ENCODE measurements at places on chromosomes 6 and 20.

GRCh38 chr6:126388104-126388598 lies 48.2 kb downstream of the CENPW start:
- DNase-seq = no peak

DNA sequence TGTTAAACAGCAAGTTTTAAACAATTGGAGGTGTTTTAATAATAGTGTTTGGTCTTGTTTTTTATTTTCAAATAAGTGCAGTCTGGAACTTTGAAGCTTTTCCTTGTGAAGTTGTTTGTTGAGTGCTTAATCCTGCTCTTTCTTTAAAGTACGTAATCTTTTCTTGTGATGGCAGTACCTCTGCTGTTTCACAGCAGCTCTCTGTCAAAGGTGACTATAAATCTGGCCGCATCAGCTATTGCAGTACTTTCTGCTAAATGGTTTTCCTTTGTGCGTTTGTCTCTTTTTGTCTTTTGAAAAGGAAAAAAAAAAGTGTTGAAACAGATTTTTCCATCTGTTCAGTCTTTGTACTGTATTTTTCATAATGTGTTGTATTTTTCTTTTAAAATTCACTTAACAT lies 12.7 kb downstream of the STXBP5 start:
- no peak for DNase-seq

DNA sequence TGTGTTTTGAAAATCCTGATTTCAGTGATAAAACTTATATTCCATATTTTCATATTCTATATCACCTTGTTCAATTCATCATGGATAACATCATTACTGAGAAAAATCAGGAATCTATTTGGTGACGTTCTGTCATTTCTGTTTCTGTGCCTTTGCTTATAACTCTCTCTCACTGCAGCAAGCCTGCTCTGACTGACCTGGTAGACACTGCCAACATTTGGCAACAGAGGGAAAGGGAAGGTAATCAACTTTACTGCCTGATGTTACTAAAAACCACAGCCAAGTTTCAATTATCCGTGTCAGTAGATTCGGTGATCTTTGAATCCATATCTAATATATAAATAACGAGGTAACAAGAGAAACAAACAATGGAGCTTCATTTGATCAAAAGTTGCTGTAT lies 501.9 kb downstream of the LMBRD1 start:
- no peak for DNase-seq

DNA sequence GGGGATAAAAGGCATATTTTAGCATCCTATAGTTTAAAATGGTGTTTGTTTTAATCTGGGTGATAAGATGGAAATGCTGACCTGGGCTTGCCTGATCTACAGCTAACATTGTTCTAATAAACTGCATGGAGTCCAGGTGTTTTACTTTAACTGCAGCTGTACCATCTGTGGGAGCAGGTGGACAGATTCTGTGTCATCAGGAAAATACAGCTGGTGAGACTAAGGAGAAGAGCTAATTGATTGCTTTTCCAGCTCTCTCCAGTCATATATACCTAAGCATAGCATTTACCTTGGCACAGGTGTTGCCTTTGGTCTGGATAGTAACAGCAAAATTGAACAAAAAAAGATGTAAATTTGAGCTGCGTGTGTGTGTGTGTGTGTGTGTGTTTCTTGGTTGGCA lies 31.6 kb downstream of the CBFA2T2 start:
- DNase-seq = no peak

DNA sequence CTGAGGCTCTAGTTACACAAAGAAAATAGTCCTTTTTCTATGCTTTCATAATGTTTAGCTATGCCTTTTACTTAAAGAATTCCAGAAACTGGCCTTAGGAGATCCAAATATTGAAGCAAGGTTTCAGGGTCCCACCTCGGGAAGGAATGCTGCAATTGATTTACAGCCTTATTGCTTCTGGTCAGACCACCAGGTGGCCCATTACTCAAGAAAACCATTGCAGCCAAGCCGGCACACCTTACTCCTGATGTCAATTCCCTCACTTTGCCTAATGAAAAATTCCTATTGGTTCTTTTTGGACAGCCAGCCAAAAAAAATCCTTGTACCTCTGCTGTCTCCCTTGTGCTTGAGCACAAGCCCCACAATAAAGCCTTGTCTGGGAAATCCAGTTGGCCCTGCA lies 173.9 kb downstream of the LMBRD1 start:
- DNase-seq = no peak

DNA sequence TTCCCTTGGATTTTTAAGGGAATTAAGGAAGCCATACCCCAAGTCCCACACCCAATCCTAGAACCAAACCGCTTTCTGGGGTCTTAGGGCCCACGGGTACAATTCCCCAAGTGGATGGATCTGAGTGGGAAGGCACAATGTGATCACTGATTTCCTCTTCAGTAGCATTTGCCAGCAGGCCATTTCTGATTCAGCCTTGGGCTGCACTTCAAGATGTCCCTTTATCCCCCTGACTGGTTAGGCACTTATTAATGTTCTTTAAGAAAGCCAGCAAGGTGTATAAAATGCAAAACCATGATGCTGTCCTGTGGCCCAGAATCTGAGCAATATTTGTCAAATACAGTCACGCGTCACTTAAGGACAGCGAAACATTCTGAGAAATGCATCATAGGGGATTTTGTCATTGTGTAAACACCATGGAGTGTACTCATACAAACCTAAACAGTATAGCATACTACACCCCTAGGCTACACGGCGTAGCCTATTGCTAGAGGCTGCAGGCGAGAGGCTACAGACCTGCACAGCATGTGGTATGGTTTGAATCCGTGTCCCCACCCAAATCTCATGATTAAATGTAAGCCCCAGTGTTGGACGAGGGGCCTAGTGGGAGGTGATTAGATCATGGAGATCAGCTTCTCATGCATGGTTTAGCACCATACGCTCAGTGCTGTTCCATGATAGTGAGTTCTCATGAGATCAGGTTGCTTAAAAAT lies 234.2 kb downstream of the NRN1 start:
- DNase-seq = peak; percentile 66

DNA sequence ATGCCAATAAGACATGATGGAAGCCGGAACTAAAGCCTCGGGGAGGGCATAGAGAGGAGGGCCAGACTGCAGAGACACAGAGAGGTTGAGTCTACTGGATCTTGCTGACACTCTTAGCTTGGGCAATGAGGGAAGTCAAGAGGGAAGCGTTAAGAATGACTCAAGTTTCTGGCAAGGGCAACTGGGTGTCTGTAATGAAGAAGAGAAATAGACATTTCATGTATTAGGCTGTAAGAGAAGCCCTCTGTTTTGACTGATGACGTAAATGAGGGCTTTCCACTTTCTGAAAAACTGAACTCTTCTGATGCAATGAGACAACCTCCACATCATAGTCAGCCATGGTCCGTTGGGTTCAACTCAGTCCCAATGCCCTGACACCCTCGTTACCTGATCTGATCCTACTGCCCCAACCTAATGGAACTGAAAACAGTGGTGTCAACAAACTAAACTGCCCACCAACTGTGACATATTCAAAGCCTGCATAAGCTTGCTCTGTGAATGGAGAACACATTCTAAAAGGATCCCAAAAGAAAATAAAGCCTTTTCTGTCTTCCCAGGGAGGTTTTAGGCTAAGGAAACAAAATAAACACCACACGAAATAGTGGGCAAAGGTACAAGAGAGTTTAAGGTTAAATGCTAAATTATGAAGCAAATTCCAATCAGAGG lies 45.8 kb upstream of the PNRC1 start:
- DNase-seq = no peak

DNA sequence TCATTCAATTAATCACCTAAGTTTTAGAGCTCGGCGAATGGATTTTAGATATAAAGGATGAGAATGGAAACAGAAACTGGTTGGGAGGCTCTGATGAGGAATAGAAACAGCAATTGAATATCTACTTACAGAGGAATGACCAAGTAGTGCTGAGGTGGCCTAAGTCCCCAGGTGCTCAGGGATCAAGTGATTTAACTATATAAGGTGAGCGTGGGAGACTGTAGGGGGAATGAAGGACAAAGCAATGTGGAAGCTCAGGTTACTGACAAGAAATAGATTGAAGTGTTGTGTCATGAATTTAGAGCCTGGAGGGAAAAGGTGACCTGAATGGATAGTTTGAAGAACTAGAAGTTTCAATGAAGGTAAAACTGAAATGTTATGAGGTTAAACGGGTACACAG lies 495.4 kb upstream of the SOX4 start:
- DNase-seq = no peak

- no peak for DNase-seq
Observed at GRCh38 chr20:32547753-32548034, 37.4 kb downstream of the NOL4L start.

DNA sequence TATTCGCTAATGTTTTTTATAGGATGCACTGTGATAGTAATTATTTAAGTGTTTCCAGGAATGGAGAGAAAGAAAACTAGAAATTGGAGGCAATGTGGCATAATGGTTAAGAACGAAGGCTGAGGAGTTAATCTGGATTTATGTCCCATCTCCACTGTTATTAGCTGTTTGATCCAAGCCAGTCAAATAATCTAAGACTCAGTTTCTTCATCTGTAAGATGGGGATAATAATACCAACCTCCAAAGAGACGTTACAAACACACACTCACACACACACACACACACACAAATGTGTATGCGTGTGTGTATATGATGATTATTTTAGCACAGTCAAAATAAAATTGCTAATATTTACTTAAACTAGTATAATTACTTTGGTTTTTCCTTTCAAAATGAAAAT lies 36.9 kb upstream of the TPD52L1 start:
- DNase-seq = no peak

GRCh38 chr6:8588176-8588575 lies 152.8 kb upstream of the SLC35B3 start:
- DNase-seq = no peak

DNA sequence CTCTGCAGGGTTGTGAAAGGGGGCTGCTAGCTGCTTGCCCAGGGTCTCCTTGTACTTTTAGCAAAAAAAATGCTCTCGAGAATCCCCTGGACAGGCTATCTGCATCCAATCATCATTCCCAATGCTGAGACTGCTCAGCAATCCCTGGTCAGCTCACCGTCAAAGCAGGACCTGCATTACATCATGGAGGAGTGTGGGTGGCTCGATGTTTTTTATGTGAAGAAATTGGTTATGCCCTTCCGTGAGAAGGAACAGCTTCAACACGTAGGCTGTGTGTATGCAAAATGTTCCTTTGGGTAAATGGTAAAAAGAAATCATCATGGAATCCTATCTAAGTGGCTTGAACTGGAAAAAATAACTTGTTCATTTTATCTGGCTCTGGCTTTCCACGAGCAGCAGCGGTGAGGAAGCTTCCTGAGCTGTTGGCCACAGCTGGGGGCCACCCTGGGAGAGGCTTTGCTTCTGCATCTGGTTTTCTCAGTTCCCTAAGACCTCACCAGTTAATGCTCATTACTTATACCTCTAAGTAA lies 111.4 kb downstream of the FYN start:
- no peak for DNase-seq

DNA sequence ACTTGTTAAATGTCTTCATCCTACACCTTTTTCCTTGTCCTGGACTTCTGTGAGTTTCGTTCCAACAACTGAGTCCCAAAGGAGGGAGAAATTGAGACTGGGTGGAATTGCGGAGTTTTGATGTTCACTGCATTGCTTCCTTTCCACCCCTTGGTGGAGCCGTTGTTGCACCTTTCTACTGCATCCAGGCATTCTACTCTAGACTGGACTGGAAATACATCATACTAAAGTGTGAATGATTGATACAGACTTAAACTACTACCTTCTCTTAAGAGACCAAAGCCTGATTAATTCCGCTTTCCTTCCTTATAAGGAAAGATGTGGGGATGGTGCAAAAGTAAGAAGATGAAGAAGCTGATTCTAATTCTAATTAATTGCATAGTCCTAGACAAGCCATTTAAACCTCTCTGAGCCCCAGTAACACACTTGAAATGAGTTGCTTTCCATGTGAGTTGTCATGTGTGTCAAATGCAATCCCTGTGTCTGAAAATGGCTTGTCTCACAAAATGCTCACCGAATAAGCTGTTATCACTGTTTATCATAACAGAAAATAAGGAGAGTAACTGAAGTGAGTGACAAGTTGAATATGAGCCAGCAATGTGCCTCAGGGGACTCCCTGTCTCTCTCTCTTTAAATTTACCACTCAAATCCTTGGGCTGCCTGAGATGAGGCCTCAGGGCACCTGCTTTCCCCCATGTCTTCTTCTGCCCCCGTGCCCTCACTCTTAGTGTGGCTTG lies 338.3 kb upstream of the CHD6 start:
- DNase-seq = peak; percentile 47

- peak; percentile 29 for DNase-seq
Observed at GRCh38 chr6:139135578-139136545, 982 bp downstream of the HECA start.

GRCh38 chr6:52745764-52746201 lies 17.5 kb downstream of the GSTA2 start:
- DNase-seq = no peak

DNA sequence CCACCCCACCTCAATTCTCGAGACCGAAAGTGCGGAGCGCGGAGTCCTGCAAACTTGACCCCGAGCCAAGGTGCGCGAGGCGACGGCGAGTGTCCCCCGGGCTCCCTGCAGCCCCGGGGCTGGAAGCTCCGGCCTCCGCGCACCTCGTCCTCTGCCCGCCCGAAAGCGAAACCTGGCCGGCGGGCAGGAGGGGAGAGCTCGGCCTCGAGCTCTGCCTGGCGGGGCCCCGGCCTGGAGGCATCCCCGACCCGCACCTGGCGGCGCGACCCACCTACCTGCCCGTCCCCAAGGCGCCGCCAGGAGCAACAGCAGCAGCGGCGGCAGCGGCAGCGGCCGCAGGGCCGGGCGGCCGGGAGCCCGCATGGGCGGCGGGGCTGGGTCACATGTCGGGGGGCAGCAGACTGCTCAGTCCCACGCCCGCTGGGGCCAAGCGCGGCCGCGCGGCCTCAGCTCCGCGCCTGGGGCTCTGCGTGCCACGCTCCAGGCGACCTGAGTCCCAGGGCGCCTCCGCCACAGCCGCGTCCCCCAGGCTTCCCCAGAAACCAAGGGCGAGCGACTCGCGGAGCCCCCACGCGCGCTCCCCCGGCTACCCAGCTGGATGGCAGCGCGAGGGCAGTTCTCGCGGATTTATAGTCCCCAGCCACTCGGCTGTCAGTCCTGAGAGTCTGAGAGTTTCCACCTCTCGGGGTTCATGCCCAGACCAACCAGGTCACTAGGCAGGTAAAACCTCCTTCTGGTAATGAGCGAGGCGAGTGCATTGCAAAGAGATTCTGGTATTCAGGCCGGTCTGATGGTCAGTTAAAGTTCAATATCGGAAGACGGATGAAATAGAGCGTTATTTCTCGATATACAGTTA lies at the start of gene IL20RA:
TSS of gene IL20RA (minus strand) at position 600 of the 856 bp plus-strand sequence. CDS start at position 363, 237 bp downstream.
- peak; percentile 22 for DNase-seq

- peak; percentile 85 for DNase-seq
Observed at GRCh38 chr20:38725931-38726803, 1.9 kb downstream of the SLC32A1 start.

- DNase-seq = peak; percentile 75
Observed at GRCh38 chr20:32582659-32583580, 2.2 kb downstream of the NOL4L start.

- peak; percentile 21 for DNase-seq
Observed at GRCh38 chr20:40532103-40532502, 156.9 kb downstream of the MAFB start.

- no peak for DNase-seq
Observed at GRCh38 chr20:47191956-47192355, 164.5 kb downstream of the ZMYND8 start.

Data from WERI-Rb-1 (cell line).